ENCODE measurements at places on chromosomes 12 and 14.

DNA sequence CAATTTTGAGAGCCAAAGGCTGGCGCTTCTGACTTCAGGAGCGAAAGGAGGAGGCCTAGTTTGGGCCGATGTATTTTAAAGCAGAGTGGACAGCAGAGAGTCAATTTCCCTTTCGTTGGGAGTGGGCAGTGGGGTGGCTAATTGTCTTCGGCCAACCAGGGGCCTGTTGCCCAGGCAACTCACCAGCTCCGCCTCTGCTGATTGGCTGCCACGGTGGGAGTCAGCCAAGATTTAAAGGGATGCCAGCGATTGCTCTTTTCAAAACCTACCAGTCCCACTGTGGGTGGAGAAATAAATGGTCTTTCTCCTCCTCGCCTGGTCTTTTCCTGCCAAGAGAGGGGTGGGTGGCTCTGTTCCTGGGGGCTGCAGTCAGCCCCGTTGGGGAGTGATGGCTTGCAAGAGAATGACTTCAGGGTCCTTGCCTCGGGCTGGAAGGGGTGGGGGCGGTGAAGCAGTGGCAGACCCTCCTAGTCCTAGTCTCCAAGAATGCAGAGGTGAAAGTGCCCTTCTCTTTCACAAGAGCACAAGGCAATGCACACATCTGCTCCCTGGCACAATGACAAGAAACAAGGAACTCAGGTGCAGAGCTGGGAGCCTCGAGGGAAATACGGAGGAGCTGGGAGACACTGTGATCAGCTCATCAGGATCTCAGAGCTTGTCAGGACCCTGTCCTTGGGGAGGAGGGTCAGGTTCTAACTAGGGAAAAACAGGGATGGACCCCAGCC is 37.7 kb downstream of the RASAL1 start:
- no peak for DNase-seq

DNA sequence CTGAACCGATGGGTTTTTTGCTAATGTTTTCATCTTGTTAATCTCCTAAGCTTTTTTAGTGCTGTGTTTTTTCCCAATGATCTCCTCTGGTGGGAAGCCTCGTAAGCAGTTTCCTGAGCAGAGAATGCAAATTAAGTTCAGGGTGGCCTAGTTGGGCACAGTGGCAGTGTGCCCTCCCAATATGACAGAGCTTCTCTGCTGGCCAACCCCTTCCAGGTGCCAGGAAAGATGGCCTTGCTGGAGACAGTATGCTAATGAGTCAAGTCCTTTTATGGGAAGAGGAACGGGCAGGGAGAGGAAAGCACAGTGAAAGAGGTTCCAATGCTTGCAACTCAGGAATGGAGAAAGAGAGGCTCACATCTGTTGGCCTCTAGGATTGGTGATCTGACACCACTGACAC is 115.8 kb downstream of the GCH1 start:
- no peak for DNase-seq

- DNase-seq = no peak
These were observed 57.2 kb downstream of the RIC8B start for GRCh38 chr12:106831699-106832098.

DNA sequence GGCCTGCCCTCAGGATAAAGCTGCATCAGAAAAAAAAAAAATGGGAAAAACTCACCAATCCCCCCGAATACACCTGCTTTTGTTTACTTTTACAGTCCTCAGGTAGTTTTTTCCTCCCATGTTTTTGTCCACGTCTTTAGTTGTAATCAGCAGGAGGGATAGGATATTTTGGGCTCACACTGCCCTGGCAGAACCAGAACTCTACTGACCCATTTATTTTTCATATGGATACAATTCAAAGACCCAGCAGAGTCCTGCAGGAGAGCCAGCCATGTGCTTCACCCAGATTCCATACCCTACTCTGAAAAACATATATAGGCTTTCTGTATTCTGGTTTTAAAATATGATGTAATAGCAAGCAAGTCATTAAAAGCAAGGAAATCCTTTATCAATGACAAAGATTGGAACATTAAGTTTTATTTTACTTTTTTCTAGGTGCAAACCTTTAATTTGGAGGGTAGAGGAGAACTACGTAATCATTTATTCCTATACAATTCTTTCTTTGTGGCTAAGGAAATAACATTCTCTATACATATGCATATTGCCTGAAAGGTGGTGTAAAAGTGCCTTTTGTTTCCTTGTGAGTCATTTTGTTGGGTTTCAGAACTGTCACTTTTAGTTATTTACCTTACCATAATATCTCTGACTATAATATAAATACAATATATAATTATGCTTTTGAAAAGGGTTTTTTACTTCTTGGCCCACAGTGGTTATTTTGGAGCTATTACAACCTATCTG is 19.1 kb downstream of the DACT1 start:
- DNase-seq = no peak

DNA sequence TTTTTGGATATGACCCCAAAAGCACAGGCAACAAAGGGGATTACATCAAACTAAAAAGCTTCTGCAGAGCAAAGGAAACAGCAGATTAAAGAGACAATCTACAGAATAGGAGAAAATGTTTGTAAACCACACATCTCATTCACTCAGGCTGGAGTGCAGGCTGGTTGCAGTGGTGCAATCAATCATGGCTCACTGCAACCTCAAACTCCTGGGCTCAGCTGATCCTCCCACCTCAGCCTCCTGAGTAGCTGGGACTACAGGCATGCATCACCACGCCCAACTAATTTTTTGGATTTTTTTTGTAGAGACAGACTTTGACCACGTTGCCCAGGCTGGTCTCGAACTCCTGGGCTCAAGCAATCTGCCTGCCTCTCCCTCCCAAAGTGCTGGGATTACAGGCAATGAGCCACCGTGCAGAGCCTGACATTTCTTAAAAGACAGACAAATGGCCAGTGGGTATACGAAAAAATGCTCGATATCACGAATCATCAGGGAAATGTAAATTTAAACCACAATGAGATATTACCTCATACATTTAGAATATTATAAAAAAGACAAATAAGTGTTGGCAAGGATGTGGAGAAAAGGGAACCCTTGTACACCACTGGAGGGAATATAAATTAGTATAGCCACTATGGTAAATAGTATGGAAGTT is 9.8 kb downstream of the NCKAP5L start:
- no peak for DNase-seq

- no peak for DNase-seq
These were observed 45.7 kb downstream of the TRAFD1 start for GRCh38 chr12:112170971-112171596.

DNA sequence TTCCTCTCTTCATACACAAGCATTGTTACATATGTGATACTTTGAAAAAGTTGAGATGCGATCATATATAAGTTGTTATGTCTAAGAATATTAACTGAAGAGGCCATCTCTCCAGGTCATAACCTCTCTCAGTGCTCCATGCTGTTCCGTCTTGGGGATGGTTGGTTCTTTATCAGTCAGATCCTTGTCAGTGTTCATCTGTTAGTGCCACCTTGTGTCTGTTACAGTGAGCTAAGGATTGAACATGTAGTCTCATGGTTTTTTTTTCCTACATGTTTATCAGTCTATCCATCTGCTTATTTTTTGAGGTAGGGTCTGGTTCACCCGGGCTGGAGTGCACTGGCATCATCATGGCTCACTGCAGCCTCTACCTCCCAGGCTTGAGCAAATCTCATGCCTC is 30.5 kb downstream of the EP400 start:
- no peak for DNase-seq

GRCh38 chr14:92938235-92938875 is 15.4 kb downstream of the CHGA start:
- no peak for DNase-seq

- no peak for DNase-seq
These were observed 46.7 kb downstream of the DAD1 start for GRCh38 chr14:22542360-22542759.

DNA sequence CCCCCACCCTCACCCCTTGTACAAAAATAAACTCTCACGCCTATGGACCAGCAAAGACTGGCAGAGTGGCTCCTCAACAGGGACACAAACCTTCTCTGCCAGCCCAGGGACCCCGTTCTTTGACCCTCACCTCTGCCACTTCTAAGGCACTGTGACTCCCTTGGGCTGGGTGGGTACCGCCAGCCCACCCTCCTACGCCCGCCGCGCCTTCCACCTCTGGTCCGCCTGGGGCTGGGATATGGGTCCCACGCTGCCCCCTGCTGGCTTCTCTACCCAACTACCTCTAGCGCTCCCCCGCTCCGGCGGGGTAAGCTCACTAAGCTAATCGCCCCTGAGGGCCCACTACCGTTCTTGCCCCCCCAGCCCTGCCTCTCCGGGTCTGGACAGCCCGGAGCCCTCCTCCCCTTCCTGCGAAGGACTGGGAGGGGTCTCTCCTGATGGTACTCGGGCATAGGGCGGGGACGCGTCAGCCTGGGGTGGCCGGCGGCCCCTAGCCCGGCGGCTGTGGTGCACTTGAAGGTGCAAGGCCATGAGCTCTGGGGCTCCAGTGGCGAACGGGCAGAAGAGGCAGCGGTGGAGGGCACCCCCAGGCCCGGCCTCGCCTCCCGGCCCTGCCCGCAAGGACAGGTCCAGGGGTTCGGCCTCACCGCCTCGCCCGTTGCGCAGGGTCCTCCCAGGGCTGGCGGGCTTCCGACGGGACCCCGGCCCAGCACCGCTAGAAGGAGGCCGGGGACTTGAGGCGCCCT is 8.1 kb downstream of the ZNF219 start:
- DNase-seq = no peak

DNA sequence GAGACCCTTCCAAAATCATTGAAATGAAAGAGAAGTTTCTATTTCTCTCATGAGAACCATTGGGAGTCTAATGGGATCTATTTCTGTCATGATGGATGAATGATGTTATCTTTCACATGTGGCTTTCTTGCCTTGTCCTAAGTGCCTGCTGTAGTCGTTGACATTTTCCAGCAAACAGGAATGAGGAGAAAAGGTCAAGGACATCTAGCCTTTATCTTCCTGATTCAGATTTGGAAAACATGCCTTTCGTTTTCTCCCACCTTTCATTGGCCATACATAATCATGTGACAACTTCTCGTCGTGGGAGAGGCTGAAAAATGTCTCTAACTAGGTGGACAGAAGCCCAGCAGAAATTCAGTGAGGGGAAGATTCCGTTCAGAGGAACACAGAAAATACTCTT is 94.5 kb downstream of the PCNX1 start:
- no peak for DNase-seq

DNA sequence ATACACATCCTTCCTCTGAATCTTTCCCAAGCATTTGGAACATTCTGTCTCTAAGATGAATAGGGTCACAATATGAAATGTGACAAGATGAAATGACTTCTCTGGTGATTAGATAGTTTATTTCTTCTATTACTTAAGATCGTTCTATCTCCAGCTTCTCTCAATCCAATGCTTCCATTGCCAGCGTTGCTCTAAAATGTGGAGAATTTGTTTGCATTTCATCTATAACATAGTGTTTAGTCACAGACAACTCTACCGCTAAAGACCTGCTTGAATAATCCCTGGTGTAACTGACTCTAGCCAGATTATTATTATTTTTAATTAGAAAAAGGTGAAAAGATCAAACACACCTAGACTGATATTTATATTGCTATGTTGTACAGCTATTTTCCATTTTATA is 184.7 kb upstream of the PRICKLE1 start:
- no peak for DNase-seq

GRCh38 chr12:25553098-25553497 is at the start of gene LMNTD1:
Gene LMNTD1 (minus strand): TSS chr12:25553283. CDS start chr12:25552959, 324 bp downstream.
- no peak for DNase-seq

- DNase-seq = no peak
These were observed 219.2 kb upstream of the TBX3 start for GRCh38 chr12:114903083-114903691.

- DNase-seq = no peak
These were observed 3.2 kb upstream of the VSIG10 start for GRCh38 chr12:118107011-118107410.

- DNase-seq = no peak
These were observed 16.1 kb downstream of the AK7 start for GRCh38 chr14:96407935-96408570.

GRCh38 chr14:93137864-93138263 is 22.1 kb upstream of the ITPK1 start:
- DNase-seq = no peak

DNA sequence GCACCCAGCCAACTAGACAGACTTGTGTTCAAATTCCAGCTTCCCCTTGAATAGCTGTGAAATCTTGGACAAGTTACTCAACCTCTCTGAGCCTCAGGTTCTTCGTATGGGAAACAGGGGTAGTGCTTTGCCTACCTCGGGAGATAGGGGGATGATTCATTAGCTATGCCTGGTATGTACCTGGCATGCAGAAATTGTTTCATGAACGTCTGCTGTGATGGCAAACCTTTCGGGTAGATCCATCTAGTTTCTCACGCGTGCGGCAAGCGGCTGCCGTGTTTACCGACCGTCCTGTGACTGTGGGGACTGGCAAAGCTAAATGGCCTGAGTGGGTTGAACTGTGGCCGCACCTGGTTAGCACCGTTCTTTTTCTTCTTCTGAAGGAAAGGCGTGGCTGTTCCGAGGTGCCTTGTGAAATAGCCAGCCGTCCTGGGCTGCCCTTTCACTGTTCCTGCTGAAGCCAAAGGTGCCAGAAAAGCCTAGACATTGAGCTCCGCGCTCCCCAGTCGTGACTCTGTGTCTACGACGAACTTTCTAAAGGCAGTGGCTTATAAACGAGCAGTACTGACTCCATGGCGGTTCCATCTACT is 40.6 kb upstream of the MED13L start:
- no peak for DNase-seq

- no peak for DNase-seq
These were observed 43.1 kb upstream of the OTOGL start for GRCh38 chr12:80056232-80056631.

Measured in cortex of kidney (tissue), 1 donor.